ENCODE measurements at places on chromosomes 2 and 18.
A peak's percentile ranks its signal among the peaks of the same experiment; 100 is the strongest.

DNA sequence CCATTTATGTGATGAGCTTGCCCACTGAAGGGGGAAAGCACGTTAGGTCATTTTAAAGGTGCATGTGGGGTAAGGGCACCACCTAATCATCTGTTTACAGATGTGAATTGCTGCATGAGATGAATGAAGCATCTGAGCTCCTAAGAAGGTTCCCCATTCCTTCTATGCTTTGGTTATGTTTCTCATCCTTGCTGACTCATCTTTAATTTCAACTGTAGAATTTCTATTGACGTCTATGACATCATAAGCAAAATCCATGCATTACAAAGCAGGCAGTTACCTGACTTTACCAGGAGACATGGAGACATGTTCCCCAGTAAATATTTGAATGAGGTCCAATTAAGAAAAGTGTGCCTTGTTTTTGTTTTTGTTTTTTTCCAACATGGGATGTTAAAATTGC, 2.8 kb downstream of the SNTG2 start:
- no peak for DNase-seq

DNA sequence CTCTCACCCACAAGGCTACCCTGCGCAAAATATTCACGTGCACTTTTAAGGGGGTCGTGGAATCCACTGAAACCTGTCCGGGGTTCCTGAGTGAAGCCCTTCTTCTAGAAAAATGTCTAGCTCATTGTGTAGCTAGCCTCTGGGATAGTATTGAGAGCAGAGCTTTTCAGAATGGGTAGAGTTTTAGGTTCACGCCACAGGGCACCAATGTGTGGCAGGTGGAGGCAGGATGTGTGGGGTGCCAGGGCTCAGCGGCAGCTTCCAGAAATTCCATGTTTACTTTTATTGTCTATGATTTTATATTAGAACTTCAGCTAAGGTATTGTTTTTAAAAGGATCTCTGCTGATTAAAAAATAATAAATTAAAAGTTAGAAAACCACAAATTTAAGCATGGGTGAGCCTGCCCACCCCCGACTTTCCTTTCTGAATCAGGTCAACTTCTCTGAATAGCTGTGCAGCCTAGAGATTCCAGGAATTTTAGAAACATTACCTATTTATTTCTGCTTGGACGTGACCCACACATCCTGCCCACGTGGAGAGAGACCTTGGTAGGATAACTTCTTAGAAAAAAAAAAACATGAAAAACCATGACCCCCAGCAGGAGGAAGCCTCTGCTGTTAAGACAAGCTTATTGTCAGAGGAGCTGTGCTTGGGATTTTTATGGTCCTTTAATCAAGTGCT, 163.7 kb downstream of the CTIF start:
- no peak for DNase-seq

DNA sequence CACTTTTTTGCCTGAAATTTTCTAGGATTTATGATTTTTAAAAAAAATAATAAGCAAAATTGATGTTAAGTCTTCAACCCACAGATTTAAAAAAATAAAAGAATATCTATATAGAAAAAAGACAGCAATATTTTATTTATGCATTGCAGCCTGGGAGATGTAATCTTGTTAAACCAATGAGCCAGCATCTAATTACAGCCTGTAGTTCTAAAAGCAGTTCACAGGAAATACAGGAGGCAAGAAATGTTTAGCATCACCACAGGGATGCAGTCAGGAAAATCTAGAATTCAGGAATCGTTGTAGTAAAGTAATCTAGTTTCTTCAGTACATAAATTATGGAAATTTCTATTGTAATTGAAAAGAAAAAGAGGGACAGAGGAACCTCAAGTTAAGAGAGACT, 17.2 kb downstream of the UGGT1 start:
- no peak for DNase-seq

DNA sequence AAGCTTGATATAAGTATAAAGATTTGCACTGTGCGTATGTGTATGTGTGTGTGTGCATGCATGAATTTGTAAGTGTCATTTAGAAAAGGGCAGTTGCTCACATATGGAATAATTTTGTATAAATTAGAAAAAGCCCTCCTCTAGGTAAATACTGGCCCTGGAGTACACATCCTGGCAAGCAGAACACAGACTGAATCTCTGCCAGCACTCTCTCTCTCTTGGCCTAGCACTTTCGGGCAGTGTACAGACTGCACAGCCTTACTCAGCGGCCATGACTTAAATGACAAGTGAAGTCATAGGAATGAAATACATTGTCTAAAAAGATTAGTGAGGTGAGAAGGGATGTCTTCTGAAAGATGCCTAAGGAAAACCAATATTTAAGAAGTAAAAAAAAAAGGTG, 214.1 kb downstream of the RDH14 start:
- DNase-seq = no peak

DNA sequence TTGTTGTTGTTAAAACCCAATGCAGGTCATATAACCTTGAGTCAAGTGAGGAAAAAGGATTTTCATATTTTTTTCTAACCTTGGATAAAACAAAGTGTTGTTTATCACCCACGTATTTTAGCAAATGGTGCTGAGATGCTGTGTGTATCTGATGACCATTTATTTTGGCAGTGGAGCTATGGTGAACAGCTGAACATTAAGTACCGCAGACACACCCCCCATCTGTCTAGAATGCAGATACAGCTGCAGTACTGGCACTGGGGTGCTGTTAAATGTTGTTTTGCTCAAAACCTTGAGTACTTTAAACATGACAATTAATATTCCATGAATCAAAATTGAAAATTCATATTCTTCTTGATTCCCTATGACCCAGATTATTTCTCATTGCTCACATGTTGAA, 773.3 kb upstream of the SLC39A10 start:
- DNase-seq = no peak

DNA sequence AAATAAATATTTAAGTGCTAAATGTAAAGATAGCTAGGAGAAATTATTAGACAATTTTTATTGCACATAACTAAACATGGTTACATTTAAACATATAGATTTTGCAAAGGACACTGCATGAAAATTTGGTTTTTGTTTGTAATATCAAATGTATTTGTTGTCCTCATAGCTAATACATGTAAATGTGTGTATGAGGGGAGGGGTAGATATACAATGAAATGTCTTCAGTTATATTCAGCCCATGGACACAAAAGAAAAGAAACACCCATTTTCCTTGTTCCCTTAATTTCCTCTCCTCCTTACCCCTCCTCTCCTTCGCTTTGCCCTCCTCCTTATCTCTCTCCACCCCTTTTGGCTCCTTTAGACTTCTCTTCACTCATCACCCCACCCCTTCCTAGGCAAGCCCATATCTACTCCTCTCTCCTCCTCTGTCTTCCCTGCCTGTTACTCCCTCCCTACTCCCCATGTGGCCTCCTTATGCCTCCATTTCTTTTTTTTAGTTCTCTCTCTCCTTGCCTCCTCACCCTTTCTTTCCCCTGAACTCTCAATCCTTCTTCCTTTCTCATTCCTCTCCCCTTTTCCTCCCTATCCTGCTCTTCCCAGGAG, 1.4 kb downstream of the COL3A1 start:
- no peak for DNase-seq

DNA sequence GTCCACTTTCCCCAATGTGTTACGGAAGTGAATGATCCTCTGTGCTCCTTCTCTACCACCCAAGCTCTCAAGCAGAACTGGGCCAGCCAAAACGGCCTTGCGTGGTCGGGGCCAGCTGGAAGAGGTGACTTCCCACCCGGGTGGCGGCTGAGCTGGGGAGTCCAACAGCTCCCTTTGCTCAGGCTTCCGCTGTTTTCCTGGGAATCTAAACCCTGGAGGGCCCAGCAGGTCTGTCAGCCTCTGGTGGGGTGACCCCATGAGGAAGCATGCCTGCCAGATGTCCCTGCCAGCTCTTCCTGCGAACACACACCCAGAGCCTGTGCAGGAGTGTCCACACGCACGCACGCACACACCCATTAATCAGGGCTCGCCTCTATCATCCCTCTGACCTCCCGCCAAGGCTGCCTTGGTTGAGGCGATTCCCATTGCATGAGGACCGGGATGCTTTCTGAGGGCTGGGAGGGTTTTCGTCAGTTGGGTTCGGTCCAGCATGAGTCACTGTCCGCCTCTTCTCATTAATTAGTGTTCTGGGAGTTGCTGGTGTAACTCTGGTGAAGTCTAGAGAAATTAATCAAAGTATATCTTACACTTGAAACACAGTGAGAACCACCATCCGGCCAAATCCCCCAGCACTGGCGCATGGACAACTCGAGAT, 90.6 kb downstream of the TWIST2 start:
- no peak for DNase-seq

DNA sequence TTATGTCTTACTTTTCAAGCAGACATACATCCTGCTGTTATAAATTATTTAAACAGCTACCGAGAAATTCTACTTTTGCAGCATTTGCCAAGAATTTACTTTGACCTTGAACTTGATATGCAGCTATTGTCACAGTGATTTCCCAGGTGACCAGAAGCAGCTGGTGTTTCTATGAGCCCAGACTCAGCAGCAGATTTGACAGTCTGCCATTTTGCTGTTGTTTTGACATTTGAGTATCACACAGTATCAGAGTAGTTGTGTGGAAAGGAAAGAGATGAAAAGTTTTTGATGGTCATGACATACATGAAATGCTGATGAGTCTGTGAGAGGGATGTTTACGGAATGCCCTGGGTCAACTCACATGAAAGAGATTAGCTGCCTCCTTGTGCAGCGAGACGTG, 6.6 kb upstream of the CCDC195 start:
- no peak for DNase-seq

DNA sequence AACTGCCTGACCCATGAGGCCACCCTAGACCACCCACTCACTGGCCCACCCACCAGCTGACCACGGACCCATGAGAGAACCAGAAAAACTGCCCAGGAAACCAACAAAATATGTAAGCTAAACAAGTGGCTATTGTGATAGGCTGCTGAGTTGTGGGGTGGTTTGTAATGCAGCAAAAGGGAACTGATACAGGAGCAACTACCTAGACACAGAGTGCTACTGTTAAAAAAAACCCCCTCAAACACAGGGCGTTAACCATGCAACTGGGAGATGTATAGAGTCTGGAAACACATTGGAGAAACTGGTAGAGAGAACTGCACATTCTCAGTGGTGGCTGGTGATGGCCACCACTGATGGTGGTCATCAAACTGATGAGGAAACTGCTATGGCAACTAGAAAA, 206.3 kb upstream of the GYPC start:
- DNase-seq = no peak

DNA sequence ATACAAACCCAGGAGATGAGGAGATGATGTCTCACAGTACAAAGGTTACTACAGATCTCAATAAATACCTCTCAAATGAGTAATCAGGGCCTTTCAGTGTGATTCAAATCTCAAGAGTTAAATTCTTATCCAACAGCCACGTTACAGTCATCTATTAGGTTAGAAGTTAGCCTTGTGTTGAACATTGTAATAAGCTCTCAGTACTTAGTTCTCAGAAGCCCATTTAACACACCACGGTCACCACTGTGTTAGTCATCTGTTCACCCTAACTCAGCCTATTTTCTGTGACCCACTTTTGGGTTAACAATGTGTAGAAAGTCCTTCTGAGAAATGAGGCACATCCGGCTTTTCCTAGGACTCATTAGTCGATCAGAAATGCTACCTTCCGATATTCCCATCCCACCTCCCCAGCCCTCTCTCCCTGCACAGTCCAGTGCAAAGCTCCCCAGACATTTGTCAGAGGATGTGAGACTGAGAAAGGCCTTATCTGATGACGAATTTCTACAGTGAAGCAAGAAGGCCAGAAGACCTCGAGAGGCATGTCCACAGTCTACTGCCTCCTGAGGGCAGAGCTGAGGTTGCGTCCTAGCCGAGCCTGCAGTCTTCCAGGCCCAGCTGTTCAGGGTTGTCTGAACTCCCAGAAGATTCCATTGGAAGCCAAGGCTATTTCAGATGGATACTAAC, 92.6 kb downstream of the ACTR2 start:
- peak; percentile 71 for DNase-seq

DNA sequence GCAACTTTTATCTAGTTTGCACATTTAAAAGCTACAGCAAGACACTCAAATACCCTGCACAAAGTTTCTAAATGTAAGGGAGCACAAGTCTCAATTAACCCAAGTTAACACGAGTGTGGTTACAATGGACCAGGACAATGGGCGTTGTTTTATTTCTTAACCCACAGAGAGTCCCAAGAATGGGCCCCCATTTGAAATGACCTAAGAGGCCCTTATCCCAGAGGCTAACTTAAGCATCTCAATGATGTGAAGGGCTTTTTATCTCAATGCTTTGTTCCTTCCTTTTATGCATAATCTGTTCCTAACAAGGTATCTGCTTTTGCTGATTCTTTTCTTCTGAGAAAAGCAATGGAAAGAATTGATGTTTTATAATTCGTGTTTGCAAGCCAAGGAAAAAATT, 151.5 kb upstream of the SALL3 start:
- no peak for DNase-seq

- DNase-seq = no peak
These were observed 64.4 kb downstream of the TSN start for GRCh38 chr2:121819846-121820245.

DNA sequence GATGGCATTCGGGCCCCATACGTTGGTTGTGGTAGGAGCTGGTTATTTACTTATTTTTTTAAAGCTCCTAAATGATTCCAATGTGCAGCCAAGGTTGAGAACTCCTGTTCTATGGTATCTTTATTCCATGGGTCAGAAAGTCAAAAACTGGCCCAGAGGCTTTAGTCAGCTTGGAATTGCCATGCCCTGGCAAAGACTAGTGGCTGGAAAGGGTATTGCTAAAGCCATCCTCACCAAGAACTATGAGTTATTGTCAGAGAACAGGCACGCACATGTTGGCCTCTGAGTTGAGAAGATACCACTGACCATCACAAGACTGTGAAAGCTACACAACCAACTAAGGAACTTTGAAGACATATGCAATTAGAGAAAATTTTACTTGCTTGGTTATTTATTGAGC, 47.9 kb upstream of the ACMSD start:
- no peak for DNase-seq

DNA sequence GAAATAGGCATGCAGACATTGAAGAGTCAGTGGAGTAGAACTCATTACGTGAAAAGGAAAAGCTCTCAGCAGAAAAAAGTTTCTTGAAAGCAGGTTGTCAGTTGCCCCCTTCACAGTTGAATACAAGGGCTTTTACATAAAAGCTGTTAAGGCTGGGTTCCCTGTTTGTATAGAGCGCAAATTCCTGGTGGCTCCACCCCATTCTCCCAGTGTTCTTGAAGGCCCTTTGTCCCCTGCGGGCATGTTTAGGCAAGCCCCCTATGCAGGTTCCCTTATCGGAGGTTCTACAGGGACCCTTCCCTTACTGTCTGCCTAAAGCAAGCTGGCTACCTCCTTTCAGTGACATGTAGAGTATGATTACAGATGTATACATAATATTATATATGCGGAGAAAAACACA, 497.2 kb upstream of the SYT4 start:
- DNase-seq = no peak

GRCh38 chr2:130744287-130745117, 10.8 kb upstream of the AMER3 start:
- DNase-seq = no peak

DNA sequence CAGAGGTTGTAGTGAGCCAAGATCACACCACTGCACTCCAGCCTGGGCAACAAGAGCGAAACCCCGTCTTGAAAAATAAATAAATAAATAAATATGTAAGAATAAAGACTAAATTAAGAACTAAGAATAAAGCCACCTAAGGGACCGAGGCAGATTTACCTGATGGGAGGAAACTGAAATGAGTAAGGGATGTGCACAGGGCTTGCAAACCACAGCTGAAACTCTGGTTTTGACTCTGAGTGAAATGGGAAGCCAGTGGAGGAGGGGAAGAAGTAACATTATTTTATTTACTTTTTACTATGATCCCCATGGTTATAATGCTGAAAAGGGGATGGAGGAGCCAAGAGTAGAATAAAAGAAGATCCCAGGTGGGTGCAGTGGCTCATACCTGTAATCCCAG, 107.3 kb downstream of the CABYR start:
- no peak for DNase-seq
